ENCODE measurements at places on chromosomes 16 and 17. TPM values are rescaled to one million over a fixed set of nuclear protein-coding genes. Genes with fewer than 3 reads are reported as not detected.

The ENKD1 gene
- 15.6 TPM for total RNA-seq

DNA sequence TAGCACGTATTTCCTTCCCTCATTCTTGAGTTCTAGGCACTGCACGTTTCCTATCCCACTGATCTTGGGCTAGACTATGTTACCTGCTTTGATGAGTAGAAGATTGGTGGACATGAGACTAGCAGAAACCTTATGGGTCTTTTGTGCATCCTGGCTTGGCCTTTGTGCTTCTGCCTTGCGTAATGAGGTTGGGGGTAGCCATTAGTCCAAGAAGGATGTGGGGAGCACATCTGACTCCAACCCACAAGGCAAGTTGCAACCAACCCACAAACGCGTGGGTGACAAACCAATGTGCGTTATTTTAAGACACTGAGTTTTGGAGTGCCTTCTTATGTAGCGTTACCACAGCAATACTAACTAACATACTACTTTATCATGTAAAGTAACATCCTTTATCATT, 180.4 kb upstream of the IRX5 start:
- no peak for DNase-seq

DNA sequence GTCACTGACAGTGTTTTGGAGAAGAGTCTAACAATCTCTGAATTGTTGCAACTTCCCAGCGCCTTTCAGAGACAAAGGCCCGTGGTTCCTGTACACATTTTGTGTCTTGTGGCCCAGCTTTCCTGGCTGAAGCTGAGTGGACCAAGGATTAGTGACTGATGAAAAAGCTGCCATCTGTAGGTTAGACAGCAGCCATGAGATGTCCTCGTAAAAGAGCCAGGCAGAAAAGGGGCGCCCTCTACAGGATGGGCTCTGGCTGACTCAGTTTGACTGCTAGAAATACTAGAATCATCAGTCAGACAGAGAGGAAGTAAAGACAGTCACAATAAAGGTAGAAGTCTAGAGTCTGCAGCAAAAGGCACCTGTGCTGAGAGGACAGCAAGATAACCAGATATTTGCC, 26.5 kb upstream of the NF1 start:
- DNase-seq: no peak

DNA sequence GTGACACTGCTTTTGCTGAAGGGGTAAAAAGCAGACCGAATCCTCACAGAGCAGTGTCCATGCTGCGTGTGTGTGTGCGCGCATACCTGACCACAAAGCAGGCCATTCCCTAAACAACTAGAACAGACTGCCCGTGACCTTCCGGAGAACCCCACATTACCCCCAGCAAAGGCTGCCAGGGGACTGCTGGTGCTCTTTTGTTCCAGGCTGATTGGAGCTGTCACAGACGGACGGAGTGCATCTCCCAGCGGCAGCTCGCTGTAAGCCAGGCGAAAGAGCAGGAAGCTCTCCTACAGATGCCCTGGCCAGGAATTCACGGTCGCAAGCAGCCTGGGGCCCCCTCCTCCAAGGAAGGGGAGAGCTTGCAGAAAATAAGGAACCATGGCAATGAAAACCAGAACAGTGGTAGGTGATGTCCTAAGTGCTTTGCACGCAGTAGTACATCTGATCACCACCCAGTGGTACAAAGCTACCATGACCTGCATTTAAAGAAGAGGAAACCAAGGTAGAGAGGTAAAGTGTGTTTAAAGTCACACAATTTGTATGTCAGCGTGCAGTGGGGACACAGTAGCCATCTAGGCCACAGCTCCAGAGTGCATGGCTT, 153.4 kb upstream of the DYNLRB2 start:
- DNase-seq: no peak

GRCh38 chr17:77507111-77507885, 366.5 kb downstream of the SEC14L1 start:
- no peak for DNase-seq

DNA sequence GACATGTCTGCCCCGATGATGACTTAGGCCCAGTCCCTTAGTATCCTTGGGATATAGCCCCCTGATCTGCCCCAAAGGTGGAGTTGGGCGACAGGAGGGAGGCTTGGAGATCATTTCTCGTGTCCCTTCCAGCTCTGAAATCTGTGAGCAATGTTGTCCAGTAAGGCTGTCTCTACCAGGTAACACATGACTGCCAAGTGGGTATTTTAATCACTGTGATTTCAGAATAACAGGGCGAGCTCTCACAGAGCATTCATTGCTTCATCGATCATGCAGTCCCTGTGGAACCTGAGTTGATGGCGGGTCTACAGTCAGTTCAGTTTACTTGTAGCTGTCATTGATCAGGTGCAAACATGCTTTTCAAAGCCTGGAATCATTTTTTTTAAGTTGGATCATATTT, 39.2 kb downstream of the KSR1 start:
- DNase-seq: no peak

DNA sequence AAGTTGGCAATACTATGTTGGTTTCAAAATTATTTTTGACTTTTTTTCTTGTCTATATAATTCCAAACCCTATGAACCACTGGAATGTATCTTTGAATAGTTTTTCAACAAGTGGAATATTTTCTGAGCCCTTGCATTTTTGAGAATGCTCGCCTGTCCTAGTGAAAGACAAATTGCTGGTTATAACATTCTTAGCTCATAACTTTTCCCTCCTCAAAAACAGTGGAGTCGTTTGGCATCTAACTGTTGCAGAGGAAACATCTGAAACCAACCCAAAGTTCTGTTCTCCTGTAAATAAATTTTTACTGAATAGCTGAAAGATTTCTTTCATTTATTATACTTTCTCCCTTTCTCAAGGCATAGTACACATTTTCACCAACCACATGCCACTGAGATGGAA, 11.3 kb upstream of the COX10 start:
- DNase-seq: no peak

The PRCD gene
- 0.38 TPM for total RNA-seq

The CLEC18A gene
- total RNA-seq: 0.24 TPM

DNA sequence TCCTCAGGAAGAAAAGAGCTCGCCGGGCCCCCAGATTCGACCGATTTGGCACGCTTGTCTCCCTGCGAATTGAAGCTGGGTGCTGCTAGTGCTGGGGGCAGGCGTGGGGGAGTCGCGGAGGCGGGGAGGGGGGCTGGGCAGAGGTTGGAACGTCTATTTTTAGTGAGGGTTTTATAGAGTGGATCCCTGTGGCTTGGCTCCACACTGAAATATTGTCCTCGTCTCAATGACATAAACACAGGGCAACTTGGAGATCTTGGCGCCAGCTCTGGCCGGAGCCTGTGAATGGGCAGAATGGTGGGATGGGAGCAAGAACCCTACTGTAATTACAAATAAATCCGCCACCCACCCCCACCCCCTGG, 15.7 kb upstream of the NOG start:
- DNase-seq: no peak

GRCh38 chr17:71260366-71260940, 860.4 kb upstream of the SOX9 start:
- DNase-seq: no peak

The OR1F1 gene
- total RNA-seq: not detected

The CES1 gene
- not detected for total RNA-seq

DNA sequence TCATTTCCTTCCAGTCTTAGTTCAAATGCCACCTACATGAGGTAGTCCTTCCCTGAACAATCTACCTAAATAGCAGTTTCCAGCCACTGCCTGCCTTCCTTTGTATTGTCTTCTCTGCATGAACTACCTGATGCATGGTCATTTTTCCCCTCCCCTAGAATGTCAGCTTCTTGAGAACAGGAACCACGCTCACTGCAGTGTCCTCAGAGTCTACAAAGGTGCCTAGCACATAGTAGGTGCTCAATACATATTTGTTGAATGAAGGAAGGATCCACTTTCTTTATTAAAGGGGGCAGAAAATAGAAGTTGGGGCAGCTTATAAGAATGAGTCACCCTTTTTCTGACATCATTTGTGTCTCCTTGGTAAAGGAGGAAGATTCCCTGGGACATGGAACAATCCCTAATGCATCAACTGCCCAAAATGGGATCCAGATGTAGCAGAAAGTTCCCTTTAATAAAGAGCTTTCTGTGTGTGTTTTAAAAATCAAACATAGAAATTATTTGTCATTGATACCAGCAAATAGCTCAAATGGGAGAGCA, 4.4 kb upstream of the CYLD start:
- DNase-seq: no peak

DNA sequence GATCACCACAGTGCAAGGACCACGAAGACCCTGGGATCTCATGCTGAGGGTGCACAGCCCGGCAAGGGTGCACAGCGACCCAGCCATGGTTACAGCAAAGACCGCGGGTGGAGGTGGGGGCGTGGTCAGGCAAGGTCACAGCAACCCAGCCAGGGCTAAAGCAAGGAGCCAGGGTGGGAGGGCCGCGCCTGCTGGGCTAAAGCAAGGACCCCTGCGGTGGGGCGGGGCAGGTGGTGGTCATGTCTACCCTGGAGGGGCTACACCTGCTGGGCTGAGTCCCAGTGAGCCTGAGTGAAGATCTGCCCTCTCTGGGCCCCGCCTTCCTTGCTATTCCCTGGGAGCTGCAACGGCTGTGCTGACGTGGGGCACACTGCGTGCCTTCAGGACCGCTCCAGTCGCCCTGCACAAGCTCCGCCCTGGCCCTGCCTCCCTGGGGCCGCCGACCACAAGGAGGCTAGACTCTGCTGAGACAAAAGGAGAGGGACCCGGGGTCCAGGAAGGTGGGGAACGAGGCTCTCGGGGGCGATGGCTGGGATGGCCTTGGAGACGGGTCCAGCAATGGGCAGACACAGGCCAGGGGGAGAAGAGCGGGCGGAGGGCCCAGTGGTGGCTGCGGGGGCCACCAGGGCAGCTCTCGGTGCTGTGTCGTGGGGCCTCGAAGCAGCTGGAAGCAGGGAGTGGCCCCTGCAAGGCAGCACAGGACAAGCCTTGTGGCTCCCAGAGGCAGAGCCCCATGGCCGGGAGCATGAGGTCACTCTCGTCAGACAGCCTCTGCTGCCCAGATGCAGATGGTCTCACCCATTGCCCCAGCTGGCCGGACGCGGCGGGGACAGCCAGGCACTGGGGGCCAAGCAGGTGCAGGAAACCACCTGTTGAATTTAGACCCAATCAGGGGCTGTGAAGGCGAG, 52.8 kb downstream of the CBFA2T3 start:
- DNase-seq: no peak
